ENCODE measurements at places on chromosomes 3 and 15.

GRCh38 chr3:64340641-64341101, 115.4 kb upstream of the PRICKLE2 start:
- no peak for DNase-seq

DNA sequence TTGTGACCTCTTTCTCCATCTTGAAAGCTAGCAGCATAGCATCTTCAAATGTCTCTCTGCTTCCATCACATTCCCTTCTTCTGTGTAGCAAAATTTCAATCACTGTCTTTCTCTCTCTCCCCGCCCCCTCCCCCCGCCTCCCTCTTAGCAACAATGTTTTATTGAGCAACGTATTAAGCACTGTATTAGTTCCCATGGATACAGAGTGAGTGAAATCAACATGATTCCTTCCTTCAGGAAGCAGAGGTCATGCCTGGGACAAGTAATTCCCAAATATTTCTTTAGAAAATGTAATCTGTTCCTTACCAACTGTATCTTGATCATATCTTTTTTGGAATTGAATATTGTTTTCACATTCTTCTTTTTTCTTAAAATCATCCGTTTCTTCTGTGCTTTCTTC, 373.7 kb upstream of the NECTIN3 start:
- no peak for DNase-seq

DNA sequence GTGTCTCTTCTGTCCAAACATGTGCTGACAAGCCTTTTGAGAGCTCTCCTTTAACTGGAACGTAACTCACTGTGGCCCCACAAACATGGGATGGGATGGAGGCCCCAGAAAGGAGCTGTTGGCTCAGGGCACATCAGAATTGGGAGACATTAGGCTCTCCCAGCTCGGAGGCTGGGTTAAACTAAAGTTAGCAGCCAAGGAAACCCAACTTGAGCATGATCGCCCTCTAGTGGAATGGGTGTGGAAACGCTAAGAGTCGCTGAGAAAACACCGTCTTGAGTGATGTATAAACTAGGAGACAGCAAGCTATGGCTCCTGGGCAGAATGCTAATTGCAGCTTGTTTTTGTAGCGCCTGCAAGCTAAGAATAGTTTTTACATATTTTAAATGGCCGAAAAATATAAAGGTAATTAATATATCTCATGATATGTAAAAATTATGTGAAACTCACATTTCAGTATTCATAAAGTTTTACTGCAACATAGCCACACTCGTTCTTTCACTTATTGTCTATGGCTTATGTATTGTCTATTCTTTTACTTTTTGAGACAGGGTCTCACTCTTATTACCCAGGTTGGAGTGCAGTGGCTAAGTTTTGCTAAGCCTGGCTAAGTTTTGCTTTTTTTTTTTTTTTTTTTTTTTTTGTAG, 138.8 kb upstream of the HACD2 start:
- no peak for DNase-seq

DNA sequence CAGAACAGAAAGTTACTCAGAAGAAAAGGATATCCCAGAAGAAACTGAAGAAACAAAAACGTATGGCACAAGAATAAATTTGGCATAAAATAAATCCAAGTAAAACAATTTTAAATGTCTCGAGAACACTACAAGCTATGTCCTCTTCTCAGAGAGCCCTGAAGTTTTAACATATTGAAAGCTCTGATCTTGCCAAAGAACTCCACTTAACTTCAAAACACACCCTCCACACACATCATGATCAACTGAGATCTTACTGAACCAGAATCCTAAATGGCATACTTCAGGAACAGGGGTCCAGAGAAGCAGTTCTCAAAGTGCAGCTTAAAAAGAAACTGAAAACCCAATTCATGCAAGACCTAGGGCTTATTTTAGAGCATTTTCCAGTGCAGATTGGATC, 194.3 kb downstream of the MAGI1 start:
- no peak for DNase-seq

GRCh38 chr3:172752651-172753050, 2.1 kb downstream of the ECT2 start:
- no peak for DNase-seq

DNA sequence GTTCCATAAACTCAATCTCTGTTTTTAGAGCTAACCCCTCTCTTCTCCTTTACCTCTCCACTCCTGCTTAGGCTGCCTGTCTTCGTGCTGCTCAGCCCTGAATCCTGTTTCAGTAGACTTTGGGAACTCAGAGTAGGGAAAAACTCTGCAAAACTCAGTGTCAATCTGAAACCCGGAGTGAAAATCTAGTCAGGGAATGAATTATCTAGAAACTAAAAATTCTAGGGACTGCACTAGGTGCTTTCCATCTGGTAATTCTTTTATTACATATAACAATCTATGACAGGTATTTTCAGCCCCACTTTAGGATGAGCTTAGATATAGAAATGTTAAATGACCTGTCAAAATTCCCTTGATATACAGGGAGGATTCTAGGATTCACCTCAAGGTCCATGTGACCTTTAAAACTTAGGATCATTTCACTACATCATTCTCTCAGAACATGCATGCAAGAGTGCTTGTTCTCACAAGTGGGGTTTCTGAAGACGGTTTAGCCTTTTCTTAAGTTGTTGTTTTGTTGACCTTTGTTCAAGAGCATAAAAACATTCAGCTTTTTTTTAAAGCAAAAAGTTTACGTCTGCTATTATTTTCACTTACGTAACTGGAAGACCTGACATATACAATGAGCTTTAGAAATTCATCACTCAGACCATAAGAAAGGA, 108.2 kb upstream of the MBNL1 start:
- no peak for DNase-seq

GRCh38 chr3:35505181-35505580, 134.1 kb upstream of the ARPP21 start:
- no peak for DNase-seq

DNA sequence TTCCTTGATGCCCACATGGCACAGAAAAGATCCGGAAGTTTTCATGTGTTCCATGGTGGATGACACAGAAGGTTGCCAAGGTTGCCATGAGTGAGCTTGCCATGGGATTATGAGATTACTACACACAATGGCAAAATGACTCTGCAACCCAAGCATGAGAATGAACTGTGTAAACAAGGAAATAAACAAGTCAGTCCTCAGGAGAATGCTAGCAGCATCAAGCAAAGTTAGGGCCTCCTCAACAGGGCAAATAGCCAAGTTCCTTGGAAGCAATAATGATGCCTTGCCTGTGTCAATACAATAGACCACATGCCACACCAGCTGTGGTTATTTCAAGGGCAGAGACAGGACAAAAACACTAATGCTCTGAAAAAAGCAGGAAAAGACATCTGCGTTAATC, 41.8 kb downstream of the AQR start:
- DNase-seq: no peak

- DNase-seq: no peak
These were observed 1.6 kb downstream of the SKOR1 start for GRCh38 chr15:67826717-67827561.

- DNase-seq: no peak
These were observed 124.4 kb upstream of the PHLDB2 start for GRCh38 chr3:111734652-111735051.

GRCh38 chr3:100401674-100402041, 319 bp downstream of the LNP1 start:
- DNase-seq: peak; percentile 23

GRCh38 chr3:71391361-71391760, 192.2 kb downstream of the FOXP1 start:
- no peak for DNase-seq

- DNase-seq: no peak
These were observed 45.4 kb upstream of the PLXNA1 start for GRCh38 chr3:126937533-126937932.

DNA sequence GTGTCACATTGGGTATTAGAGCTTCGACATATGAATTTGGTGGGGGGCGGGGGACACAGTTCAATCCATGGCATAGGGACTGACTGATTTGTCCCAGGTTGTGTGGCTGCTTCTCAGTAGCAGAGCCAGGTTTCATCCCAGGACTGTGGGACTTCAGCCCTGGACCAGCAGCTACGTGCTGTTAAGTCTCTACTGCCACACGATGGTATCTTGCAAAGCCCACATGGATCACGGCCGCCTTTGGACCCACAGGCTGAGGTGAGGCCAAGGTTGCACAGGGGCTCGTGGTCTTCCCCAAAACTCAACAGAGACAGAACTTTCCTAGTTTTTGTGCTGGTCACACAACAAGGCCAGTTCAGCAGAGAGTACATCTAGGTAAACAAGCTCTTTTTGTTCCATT, 97.4 kb downstream of the LRRK1 start:
- DNase-seq: no peak

DNA sequence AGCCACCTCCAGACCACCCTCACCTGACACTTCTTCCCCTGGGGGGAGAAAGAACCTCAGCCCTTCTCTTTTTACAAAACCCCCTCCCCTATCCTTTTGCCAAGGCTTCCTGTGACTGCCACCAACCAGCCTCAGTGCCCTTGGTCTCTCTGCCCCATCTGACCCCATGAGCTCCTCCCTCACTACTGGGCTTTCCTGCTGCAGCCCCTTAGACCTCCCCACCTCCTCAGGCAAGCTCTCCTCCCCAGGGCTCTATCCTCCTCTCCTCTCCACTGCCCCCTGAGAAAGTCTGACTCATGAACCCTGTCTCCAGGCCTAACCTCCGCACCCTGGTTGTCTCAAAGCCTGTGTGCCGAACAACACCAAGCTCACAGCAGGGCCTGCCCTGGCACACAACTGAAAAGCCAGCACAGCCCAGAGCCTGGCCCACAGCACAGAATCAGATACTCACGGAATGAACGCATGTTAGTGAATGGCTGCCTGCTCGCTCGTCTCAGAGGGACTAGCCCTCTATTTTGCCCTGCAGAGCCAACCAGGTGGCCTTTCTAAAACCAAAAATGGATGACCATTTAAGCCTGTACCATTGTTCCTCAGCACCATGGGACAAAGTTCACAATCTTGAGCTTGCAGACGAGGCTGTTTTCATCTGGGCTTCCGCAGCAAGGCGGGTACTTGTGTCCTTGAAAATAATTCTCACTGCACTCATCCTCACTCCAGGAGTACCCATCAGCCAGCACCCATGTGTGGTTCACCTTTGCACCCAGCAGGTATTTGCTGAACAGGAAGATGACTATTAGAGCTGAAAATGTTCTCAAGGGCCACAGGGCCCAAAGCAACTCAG, 1.7 kb downstream of the CHDH start:
- DNase-seq: no peak

- no peak for DNase-seq
These were observed 517.7 kb upstream of the TBL1XR1 start for GRCh38 chr3:177714945-177715344.

GRCh38 chr3:31772272-31772671, 208.8 kb downstream of the OSBPL10 start:
- no peak for DNase-seq

DNA sequence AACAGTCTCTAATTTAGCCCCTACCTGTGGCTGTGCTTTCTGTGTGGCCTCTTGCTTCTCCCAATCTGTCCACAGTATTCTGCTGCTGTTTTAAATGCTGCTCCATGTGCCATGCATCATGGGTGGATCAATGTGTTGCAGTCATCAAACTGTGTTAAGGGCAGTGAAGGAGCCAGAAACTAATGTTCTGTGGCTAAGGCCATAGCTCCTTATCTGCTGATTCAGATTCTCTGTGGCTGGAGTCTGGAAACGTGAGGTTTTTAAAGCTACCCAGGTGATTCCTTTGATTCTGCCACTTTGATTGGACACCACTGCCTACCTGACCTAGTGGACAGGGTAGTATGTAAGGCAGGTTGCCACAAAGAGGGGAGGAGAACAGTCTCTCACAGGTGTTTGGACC, 44.8 kb downstream of the MORC1 start:
- DNase-seq: no peak

- DNase-seq: no peak
These were observed 13.2 kb upstream of the IQCF5 start for GRCh38 chr3:51888463-51889105.

- DNase-seq: no peak
These were observed 241.6 kb upstream of the AZI2 start for GRCh38 chr3:28590216-28590615.

DNA sequence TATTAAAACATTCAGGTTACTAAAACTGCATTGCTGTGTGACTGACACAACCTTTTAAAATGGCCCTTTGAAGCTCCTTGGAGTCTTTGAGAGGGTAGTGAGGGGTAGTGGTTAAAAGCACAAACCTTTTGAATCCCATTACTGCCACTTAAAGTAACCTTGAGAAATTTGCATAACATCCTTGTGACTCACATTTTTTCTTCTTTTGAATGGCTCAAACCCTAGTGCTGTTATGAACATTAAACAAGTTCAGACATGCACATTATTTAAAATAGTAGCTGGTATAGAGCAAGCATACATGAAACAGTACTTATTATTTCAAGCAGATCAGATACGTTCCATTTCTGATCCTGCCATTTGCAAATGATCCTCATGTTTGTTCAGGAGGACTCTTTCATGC, 3.7 kb upstream of the CLDN1 start:
- no peak for DNase-seq

DNA sequence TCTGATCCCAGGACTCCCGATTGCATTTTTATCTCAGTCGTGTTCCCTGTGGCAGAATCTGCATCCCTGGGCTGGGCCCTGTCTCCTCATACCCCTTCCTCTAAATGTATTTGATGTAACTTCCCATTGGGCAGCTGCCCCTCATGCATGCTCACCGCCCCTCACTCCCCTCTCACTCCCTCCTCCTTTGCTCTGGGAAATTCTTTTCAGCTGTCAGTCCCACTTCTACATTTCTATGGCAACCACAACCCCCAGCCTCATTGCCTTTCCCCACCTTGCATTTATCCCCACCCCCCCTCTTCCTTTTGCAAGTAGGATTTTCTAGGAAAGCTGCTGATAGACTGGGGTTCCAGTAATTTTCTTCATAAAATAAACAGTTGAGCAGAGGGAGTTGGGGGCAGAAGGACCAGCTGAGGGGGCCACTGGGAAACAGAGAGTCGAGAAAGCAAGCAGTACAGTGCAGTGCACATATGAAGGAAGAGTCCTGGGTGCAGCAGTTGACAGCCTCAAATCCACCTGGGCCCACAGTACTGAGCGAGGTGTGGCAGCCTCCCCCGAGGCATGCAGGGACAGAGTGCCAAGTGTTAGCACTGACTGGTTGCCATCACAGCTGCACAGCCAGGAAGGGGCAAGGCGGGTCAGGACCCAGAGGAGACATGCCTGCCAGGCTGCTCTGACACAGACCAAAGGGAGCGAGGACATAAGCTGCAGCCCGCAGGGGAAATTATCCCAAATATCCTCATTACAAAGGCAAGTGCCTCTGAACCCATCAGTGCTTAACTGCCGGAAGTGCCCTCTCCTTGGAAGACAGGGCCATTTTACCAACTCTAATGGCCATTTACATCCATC, 476.3 kb downstream of the EPHB1 start:
- no peak for DNase-seq

- no peak for DNase-seq
These were observed 21.6 kb upstream of the MOBP start for GRCh38 chr3:39445927-39446326.

DNA sequence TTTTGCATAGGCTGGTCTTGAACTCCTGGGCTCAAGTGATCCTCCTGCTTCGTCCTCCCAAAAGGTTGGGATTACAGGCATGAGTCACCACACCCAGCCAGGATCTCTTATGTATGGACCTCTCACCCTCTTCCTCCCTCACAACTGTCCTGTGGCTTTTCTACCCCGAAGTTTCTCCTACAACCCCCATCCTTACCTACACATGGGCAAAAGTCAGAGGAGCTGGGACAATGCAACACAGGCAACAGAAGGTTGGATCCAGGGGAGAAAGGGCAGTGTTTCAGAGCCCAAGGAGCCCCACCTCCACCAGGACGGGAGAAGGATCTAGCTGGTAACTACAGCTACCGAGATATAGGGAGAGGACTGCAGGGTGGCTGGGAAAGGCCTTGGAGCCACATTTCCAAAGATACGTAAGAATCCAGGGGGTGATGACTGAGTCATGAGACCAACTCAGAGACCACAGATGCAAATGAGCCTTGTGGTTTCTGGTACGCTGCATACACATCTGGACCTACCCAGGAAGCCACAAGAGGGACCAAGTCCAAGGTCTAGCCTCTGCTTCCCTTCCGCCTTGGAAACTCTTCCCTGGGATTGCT, 13.6 kb downstream of the IGDCC4 start:
- no peak for DNase-seq

Data from stimulated activated CD8-positive, alpha-beta memory T cell treated with anti-CD3 and anti-CD28 coated beads, Interleukin-2, amount 100 ng/mL, for 48 hours (primary cell).